ENCODE measurements at places on chromosomes 13 and 19.

GRCh38 chr19:17837972-17838371, 9.8 kb downstream of the JAK3 start:
- no peak for DNase-seq

DNA sequence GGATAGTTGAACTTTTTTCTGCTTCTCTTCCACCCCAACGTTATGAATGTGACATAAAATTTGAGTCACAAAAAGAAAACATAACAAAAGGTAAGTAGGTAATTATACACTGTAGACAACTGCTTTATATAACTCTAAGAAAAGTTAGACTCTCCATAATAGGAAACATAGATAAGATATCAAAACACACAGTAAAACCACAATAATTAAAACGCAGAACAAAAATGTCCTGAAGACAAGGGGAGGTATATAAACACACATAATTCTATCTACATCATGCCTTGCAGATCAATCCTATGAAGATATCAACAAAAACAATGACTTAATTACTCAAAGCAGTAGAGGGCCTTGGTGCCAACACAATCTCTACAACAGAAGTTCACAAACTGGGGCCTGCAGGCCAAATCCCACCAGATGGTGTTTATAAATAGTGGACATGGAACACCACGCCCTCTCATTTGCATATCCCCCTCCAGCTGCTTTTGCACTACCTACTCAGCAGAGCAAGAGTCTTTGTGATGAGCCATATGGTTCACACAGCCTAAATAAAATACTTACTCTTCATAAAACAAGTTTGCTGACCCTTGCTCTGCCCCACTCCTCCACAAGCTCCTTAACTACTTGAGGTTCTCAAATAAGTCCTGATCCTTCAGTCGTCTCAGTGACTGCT, 254.7 kb downstream of the KLF12 start:
- no peak for DNase-seq

GRCh38 chr13:112576191-112576590, 11.8 kb downstream of the TUBGCP3 start:
- DNase-seq = no peak

- DNase-seq = no peak
Observed at GRCh38 chr13:60148918-60149317, 14.8 kb downstream of the DIAPH3 start.

- no peak for DNase-seq
Observed at GRCh38 chr19:45448887-45449299, 18.9 kb upstream of the FOSB start.

GRCh38 chr19:17553256-17553655, 2.2 kb upstream of the COLGALT1 start:
- peak; percentile 52 for DNase-seq

GRCh38 chr13:84705982-84706710, 823.9 kb upstream of the SLITRK1 start:
- DNase-seq = no peak

DNA sequence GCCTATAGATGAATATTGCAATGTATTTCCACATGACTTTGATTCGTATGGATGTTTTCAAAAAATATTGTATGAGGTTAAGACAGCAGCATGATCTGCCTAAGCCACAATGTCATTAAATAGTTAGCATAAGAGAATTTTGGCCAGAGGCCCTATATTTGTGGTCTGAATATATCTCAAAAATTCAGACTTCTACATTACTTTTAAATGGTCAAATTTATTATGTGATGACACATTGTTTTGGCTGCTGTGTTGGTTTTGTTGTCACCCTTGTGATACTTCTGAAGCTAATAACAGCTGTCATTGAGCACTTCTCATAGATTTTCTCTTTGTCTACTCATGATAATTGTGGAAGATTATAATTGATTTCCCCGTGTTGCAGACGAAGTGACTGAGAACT, 288.2 kb downstream of the MYO16 start:
- no peak for DNase-seq

- no peak for DNase-seq
Observed at GRCh38 chr13:86474971-86475370, 675.8 kb upstream of the SLITRK6 start.

GRCh38 chr13:24724714-24725113, 39.3 kb upstream of the RNF17 start:
- no peak for DNase-seq

GRCh38 chr13:94479616-94480015, at the start of gene DCT:
Gene DCT (minus strand): TSS chr13:94479682. CDS start chr13:94479255, 427 bp downstream.
- DNase-seq = no peak

DNA sequence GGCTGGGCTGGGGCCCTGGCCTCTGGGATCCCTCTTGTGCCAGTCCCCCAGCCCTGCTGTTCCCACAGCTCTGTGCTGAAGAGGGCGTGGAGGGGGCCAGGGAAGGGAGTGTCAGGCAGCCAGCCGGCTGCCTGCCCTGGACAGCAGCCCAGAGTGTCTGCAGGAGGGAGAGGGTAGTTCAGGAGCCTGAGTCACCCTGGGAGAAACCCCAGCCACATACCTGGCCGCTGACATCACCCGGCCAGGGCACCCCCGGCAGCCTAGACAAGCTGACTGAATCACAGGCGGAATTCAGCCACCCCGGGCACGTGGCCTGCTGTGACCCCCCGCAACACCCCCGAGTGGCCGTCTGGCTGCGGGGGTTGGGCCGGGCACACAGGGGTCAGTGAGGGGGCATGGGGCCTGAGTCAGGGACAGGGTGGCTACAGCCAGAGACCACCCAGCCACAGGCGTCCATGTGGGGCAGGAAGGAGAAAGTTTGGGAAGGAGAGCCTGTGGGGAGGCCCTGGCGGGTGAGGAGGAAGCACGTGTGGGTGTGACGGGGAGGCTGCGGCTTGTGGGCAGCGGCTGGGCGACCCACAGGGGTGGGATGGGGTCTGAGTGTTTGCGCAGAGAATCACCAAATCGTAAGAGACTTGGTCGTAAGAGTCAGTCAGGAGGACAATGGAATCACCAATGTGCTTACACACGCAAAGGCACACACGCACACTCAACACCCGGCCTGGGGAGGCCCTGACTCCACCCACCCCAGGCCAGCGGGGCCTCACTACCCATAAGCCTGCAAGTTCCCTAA, 11.9 kb upstream of the FOSB start:
- peak; percentile 91 for DNase-seq

Data from brain pericyte (primary cell).